ENCODE measurements at places on chromosomes 3 and 15. TPM values are rescaled to one million over a fixed set of nuclear protein-coding genes. Genes with fewer than 3 reads are reported as not detected.

Gene ANAPC13
- 91.3 TPM for polyA plus RNA-seq

Gene EIF4E3
- 8.8 TPM for polyA plus RNA-seq

Gene MYO5C
- polyA plus RNA-seq: 4.9 TPM

Gene GOLGA8T
- not detected for polyA plus RNA-seq

Gene DYNLT2B
- 12.0 TPM for polyA plus RNA-seq

Gene CCDC13
- 0.16 TPM for polyA plus RNA-seq

Gene MORC1
- polyA plus RNA-seq: not detected

Gene UROC1
- polyA plus RNA-seq: 0.15 TPM
